NCI-H1417 treated with DMSO at 0.1 percent for 48 hours (cell line): ENCODE measurements at places on chromosomes 1 and 21.

DNA sequence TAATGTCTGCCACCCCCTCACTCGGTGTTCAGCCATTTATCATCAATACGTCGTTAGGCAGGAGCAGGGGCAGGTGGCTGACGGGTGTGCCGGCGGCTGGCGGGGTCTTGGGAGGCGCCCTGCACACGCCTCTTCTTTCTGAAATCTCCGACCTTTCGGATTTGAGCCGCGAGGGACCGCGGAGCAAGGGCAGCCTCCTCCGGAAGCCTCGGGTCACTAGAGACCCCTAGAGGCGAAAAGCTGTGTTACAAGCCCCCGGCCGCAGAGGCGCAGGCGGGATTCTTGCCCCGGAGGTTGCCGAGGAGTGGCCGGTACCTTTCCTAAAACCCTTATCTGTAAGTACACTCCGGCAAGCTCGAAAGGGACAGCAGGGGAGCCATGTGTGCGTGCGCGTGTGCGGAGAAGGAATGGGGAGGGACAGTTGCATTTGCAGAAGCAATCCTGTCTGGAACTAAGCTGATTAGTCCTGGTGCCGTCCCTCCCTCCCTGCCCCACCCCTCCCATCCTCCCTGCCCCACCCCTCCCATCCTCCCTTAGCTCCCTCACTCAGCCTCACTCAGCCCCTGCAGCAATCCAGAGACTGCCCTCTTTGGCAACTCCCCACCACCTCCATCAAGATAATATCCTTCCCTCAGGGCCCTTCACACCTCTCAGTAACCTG lies 11.0 kb downstream of the BRINP2 start:
- DNase-seq: peak; percentile 27

GRCh38 chr1:24990779-24991641 lies 60.9 kb upstream of the RUNX3 start:
- no peak for DNase-seq

- no peak for DNase-seq
Observed at GRCh38 chr1:158999316-159000069, 10.2 kb upstream of the IFI16 start.

- DNase-seq: no peak
Observed at GRCh38 chr1:157081707-157082106, 17.9 kb downstream of the ETV3L start.

GRCh38 chr1:240598216-240599001 lies 13.5 kb downstream of the GREM2 start:
- no peak for DNase-seq

DNA sequence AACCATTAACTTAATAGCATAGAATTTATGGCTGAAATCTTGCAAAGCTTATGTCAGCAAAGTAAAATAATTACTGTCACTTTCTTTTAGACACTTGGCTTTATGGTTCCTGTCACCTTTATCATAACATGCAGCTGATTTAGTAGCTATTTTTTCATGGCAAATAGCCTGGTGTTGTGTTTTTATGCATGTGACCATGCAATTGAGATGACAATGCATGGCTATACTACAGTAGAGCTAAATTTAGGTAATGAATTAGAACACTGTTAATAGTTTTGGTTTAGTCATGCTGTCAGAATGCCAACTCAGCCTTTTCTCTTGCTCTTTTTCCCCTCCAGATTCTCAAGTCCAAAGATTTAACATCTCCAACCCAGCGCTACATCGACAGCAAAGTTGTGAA lies 88.6 kb downstream of the TGFB2 start:
- no peak for DNase-seq

DNA sequence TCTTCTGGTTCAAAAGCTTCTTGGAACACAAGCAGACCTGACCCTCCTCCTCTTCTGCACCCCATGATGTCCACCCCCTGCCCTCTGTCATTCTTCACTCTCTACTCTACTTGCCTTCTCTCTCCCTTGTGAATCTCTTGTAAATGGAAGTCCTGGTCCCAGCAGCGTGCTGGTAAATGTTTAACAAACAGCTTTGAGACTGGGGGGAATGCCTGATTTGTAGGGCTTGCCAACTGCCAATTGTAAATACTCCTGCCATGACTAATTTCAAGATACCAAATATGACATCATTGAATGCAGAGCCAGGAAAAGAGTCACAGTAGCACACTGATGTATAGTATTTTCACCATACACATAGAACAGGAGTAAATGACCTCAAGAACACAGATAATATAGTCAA lies 40.9 kb upstream of the LRRN2 start:
- DNase-seq: no peak

GRCh38 chr1:5479876-5480646 lies 512.2 kb downstream of the NPHP4 start:
- no peak for DNase-seq

GRCh38 chr1:21260405-21261125 lies 29.7 kb downstream of the ECE1 start:
- DNase-seq: no peak
